Psoas muscle (tissue), 8 donors: ENCODE measurements at places on chromosomes 11 and 22.

- no peak for DNase-seq
These were observed 11.6 kb downstream of the DGCR2 start for GRCh38 chr22:19110646-19111045.

DNA sequence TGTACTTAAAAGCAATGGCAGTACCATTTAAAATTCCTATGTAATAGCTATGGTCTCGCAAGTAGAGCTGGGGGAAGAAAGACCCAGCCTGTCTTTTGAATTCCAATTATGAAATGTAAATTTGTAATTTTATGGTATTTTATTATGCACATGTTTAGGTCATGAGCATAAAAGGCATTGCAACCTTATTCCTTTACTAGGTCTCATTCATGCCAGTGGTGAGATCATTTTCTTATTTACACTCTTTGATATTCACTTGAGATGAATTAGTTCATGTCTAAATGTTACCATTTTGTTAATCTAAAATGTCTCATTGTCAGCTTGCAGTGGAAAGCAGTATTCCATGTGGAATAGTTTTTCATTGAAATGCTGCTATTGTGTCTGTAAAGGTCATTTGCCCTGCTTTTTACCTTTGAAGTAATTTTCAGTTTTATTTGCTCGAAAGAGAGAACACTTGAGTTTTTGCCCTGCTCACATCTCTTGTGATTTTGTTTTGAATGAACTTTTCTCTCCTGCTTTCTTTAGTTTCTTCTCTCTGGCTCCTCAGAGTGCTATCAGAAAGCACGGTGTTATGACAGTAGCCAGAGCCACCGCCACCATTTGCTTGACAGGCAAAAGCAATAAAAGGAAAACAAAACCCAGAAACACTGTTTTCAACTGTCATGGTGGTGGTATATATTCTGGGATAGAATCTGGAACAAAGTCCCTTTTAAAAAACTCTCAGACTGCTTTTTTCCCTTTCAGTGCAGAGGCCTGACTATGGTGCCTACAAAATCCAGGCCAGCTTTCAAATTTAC is 37.2 kb upstream of the RAG2 start:
- no peak for DNase-seq

DNA sequence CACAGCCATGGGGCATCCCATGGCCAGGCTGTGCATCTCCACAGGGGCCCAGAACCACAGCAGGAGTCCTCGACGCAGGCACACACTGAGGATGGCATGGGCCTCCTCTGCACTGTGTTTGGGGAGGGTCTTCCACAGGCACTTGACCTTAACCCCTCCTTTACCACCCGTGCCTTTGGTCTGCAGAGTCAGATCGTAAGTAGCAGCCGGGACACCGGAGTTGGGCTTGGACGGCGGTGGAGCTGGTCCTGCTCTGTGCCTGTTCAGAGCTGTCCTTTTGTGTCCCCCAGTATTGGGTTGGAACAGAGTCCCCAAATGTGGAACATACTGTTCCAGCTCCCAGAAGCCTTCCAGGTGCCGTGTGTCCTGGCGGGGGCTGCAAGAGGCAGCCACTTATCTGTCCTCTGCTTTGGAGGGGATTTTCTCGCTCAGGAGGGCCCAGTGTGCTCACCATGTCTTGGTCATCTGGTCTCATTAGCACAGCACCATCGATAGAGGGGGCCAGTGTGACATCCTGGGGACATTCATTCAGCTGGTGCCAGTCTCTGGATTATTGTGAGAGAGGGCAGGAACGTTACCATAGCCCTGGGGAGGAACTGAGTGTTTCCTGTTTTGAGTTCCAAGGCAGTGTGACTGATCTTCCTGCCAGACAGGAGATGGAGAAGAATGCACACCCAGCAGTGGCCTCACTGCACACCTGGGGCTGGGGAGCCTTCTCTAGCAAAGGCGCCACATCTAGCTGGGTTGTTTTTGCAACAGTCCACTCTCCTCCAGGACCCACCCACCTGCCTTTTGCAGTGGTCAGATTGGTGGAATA is 12.4 kb downstream of the CRELD2 start:
- peak; percentile 83 for DNase-seq

- no peak for DNase-seq
These were observed 354 bp downstream of the POLR2L start for GRCh38 chr11:841981-842369.

DNA sequence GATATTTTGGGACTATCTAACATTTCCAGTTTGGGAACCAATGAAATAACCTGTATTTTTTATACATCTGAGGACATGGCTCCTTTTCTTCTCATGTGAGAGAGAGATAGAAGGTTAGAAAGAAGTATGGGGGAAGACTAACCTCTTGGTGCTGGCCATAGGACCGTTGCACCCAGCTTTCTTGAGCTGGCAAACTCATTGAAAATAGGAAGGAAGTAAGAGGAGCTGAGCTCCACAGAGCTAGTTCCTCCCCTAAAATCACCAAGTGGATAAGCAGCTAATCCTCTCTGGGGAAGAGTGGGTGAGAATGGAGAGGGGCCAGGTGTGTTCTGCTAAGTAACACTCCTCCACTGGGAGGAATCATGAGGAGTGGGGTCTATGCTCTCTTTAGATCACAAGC is 387.4 kb upstream of the CADM1 start:
- no peak for DNase-seq

DNA sequence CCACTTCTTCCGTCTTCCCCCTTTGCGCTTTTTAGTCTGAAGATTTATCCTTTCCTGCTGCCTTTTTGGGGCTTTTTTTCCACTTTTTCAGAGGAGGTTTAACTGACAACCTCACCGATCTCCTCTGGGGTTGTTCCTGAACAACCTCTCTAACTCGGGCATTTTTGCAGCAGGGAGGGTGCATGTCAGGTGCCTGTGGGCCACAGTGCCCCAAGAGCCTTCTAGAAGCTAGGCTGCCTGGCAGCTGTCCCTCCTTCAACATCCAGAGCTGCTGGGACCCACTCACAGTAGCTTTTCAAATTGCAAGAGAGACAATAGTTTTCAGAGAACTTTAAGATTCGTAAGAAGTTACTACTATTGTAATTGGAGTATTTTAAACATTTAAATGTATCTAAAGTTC is 1112.4 kb upstream of the CNTN5 start:
- no peak for DNase-seq

- DNase-seq = peak; percentile 35
These were observed 1.2 kb downstream of the GUCD1 start for GRCh38 chr22:24553597-24554312.

DNA sequence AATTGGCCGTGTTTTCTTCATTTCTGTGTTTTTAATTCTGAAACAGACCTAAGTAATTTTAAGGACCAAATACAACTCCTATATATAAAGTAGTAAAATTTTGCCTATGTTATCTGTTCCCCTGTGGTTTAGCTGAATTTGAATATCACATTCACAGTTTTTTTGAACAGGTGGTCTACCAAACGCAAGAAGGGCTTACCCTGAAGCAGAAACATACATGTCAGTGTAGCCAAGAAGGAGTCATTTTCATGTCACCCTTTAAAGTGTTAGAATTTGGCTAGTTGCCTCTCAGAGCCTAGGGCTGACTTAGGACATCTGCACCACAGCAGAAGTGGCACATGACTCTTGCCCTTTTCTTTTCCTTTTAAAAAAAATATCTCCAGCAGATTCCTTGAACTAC is 34.3 kb downstream of the MYBPC3 start:
- no peak for DNase-seq

- DNase-seq = no peak
These were observed 19.3 kb upstream of the CBX7 start for GRCh38 chr22:39171623-39172264.

GRCh38 chr11:36385121-36385970 is 89.3 kb downstream of the PRR5L start:
- no peak for DNase-seq

DNA sequence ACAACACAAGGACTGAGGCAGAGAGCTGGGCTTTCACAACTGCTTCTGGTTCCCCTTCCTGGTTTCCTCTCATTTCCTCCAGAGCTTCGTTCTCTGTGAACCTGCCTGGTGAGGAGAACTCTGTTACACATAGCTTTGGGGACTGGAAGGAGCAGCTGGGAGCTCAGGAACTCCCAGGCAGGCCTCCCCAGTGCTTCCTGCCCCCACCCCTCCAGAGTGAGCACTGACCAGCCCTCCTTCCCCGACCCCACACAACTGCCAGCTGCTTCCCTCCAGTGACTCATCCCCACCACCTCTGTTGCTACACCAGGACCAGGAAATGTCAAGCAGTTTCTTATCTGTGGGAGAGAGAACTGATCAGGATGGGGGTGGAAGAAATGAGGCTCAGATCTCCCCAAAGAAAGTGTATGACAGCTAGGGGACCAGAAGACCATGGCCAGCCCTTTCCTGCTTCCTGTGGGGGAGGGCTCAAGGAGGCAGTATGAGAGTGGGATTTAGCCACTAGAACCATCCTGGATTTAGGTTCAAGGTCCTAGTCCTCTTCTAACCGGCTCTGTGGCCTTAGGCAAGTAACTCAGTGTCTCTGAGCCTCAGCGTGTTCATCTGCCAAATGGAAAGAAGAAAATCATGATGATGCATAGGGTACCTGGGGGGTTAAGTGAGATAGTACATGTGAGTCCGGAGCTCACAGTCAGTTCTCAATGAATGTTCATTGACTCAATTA is 4.5 kb upstream of the TP53I11 start:
- peak; percentile 73 for DNase-seq

GRCh38 chr11:74020539-74020938 is 11.7 kb upstream of the UCP3 start:
- DNase-seq = no peak

DNA sequence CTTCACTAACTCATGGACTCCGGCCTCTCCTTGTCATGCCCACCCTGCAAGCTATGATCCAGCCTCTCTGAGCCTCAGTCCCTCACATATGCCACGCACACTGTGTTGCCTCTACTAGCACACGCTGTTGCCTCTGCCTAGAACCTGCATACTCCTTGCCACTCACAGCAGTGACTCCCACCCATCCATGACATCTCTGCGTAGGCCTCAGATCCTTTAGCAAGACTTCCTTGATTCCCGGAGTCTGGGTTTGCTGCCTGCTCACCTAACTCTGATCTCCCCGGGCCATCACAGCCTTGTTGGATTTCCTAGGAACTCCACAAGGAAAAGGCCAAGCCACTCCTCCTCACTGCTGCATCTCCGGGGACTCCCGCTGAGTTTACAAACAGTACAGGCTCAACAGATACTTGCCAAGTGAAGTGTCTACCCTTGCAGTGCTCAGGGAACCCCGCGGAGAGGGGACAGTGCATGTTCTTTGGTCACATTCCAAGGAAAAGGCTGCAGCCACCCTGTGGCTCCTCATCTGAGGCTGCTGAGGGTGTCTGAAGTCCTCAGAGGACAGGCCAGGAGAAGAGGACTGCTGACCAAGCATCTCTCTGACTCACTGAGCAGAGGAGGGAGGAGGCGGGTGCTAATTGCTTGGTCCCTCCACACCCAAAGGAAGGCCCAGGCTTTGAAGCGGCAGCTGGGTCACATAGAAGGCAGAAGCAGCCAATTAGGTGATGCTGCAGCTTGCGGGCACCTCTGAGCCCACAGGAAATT is 42.4 kb upstream of the NAV2 start:
- no peak for DNase-seq

DNA sequence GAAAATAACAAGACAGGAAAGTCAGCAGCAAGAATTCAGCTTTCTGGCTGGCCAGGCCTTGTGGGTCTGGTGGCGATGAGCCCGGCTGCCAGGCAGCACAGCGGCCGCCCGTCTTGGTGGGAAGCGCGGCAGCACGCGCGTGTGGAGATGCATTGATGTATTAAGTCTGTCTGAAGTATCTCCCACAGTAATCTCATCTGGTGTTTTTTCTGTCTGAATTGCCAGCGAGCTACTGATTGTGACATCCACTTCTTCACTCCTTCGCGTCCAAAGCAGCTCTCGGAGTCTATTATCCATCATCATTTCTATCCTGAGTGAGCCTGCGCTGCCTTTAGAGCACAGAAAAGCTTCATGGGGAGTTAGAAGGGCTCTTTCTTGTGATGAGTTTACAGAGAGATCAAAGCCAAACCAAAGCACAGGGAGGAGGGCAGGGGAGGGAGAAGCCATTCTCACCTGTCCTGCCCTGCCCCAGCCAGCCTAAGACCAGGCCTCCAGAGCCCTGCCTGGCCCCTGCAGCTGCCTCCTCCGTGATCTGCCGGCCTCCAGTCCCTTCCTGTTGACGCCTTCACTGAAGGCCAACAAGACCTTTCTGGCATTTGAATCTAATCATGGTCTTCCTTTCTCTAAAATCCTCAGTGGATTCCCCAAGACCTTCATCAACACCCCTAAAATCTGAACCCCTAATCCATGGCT is 1419.0 kb downstream of the TBC1D22A start:
- no peak for DNase-seq

DNA sequence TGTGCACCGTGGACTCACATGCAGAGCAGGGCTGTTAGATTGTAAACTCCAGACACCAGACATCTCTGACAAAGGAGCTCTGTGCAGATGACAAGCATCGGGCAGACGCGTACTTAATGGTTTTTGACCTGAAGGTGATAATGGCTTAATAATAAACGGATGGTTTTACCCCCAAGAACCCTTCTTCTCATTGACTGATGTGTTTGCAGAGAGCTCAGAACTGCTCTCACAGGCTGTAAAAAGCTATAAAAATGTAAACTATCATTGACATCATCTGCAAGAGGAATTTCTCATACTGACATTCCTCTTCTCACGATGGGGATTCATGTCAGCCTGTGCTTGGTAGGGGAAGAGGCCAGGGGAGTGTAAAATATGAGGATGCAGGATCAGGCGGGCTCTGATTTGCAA is 8.6 kb upstream of the ARHGAP8 start:
- DNase-seq = no peak

- no peak for DNase-seq
These were observed 62.0 kb upstream of the ZC3H12C start for GRCh38 chr11:110031171-110031570.

DNA sequence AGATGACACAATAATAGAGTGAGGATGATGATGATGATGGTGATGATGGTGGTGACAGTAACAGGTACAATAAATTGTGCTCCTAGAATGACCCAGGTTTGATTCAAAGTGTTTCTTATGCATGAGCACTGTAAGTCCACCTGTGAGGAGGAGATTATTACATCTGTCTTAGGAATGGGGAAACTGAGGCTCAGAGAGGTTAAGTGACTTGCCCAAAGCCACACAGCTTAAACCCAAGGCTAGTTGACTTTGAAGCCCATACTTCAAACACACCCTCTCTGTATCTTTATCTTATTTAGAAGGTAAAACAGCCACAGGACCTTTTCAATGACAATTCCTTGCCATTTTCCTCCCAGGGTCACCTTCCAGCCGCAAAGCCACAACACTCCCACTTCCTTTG is 88.9 kb downstream of the MIAT start:
- no peak for DNase-seq
